ENCODE measurements at places on chromosomes 16 and 17.

DNA sequence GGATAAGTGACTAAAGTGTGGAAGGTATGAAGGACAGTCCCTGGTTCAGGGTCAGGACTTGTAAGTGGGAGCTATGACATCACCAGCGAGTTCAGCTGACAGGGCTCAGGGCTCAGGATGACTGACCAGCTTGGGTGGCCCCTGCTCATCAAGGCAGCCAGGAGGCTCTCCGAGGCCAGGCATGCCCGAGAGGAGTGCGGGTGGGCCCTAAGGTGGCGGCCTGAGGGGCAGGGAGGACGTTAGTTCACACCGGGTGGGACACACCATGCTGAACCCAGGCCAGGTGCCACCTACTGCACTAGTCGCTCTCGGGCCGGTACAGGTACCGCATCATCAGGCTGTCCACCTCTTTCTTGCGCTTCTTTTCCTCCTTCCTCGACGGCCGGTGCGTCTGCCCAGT, 36.5 kb downstream of the PIPOX start:
- no peak for DNase-seq

- no peak for DNase-seq
These were observed 106.8 kb downstream of the DNAH9 start for GRCh38 chr17:11705111-11705510.

DNA sequence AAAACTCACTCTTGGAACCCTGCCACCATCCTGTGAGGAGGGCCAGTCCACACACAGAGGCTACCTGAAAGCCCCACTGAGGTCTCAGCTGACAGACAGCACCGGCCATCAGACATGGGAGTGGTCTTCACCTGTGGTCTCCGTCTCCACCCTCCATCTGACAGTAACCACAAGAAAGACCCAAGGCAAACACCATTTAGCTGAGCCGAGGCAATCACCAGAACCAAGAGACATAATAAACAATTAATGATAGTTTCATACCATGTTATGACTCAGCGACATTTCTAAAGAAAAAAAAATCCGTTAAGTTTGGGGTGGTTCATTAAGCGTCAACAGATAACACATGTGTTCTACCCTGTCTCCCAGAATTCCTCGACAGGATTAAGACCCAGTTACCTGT, 6.1 kb upstream of the EVPLL start:
- DNase-seq = no peak

DNA sequence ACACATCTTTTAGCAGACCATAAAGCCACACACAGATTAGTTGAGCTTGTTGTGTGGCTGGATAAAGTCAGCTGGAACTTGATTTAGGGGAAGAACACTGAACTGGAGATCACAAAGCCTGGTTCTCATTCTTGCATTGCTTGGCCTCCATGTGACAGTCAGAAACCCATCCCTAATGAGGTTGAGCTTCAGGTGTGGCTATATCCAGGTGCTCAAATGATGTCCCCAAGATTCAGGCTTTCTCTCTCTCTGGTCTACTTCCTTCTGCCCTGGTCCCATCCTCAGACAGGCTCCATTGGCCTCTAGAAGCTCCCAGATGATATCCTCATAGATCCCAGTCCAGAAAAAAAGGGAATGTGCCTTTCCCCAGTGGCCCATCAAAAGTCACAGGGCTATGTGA, 9.6 kb upstream of the BRD7 start:
- no peak for DNase-seq

DNA sequence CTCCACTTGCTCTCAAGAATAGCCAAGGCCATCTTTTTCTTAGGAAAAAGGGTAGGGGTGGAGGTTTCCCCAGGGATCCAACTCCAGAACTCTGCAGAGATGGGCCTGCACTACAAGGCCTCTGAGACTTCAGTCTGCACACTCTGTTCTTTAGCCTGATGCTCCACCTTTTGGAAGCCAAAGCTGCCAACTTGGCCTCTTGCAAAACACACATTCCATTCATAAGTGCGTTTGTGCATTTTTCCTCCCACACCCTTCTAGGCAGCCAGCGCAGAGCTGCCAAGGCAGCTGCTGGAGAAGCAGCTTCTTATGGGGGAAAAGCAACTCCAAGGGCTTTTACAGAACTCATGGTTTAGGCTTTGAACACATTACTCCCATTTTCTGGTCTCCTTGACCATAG, 45.3 kb downstream of the REXO5 start:
- peak; percentile 75 for DNase-seq

- no peak for DNase-seq
These were observed 249.6 kb upstream of the AXIN2 start for GRCh38 chr17:65811043-65811442.

GRCh38 chr17:32998887-32999228, 7.2 kb downstream of the SPACA3 start:
- no peak for DNase-seq

DNA sequence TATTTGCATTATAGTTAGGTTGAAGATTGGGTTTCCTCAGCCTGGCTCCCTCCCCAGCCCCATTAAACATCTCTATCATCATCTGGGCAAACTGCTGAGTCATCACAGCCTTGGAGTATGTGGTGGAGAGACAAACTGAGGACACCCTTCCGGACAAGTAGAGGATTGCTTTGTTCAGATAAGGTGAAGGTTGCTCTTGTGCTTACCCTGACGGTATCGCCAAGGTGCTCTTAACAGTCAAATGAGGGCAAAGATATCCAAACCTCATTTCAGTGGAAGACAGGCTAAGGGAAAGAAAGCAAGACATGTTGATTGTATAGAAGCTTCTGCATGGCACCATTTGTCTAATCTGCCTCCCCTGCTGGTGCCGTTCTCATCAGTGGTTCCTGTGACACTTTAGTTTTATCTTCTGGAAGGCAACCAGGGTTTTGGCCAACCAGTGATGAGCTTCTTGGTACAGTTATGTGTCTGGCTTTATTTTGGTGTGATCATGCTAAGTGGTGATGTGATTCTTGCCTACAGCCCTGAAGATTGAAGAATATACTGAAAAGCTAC, 56.9 kb upstream of the LGALS9 start:
- DNase-seq = no peak

DNA sequence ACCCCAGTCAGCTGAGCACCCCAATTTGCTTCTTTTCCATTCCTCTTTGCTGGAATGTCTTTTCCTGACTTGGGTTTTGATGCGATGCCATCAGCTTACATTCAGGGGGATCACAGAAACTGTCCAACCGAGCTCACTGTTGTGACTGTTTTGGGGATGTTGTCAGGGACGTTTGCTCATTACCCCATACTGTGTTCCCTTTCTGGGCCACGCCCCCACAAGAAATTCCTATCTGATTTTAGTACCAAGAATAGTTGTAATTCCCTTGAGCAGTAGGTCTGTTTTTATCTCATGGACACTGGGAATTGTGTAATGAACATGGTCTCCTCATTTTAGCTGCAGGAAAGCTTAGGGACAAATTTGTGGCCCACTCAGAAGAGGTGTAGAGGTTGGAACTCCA, 2.6 kb upstream of the NTN1 start:
- no peak for DNase-seq

GRCh38 chr17:15954222-15954621, 9.3 kb downstream of the ADORA2B start:
- DNase-seq = no peak

DNA sequence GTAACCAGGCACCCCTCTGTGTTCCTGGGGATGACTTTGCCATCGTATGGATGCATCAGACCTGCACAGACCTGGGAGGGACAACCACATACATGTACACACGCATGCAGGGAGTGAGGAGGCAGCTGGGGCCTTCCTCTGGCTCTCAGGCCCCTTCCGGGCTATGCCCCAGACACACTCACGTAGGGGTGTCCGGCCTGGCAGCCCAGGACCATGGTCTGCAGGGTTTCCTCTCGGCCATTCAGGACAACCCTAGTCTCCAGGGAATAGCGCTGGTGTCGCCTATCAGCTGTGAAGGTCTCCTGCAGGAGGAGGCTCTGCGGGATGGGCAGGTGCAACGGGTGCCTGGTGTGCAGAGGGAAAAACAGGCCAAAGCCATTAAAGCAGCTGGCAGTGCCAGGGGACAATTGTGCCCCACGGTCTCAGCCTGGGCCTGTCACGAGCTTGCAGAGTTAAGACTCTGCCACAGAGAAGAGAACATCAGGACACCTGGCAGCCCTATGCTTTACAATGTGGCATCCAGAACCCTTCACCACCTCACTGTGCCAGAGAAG, 101.4 kb downstream of the RMI2 start:
- no peak for DNase-seq

DNA sequence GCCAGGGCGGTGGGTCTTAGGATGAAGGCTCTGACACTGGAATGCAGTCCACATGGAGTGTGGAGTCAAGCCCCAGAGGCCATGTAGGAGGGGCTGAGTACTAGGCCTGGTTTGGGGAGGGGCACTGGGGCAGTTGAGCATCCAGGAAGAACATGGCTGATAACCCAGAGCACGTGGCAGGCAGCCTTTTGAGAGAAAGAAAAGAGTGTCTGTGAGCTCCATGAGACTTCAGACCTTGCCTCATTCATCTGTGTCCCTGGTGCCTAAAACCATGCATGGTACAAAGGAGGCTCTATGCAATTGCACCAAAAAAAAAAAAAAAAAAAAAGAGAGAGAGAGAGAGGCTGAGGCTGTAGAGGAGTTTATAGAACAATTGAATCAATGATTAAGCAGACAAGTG, 14.6 kb downstream of the SLC46A1 start:
- DNase-seq = no peak

DNA sequence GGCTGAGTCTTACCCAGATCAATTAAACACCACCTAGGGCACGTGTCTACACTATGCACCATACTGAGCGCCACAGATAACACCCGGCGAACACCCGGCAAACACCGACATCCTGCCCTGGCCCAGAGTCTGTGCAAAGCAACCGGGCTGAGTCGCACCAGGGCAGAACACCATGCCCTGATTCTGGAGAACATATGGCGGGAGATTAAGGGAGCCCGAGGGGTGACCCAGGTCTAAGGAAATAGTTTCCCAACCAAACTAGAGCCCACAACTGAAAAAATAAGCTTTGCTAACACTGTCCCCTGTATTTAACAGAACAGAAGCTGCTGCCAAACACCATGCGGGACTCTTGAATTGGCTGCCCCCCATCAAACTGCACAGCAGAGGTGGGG, 22.1 kb downstream of the MYO18A start:
- DNase-seq = no peak

GRCh38 chr17:1736348-1737281, 6.1 kb upstream of the SERPINF2 start:
- no peak for DNase-seq

- DNase-seq = no peak
These were observed 113.4 kb upstream of the PMFBP1 start for GRCh38 chr16:72285324-72285723.

- no peak for DNase-seq
These were observed 7.9 kb upstream of the SLFN14 start for GRCh38 chr17:35568561-35568960.

DNA sequence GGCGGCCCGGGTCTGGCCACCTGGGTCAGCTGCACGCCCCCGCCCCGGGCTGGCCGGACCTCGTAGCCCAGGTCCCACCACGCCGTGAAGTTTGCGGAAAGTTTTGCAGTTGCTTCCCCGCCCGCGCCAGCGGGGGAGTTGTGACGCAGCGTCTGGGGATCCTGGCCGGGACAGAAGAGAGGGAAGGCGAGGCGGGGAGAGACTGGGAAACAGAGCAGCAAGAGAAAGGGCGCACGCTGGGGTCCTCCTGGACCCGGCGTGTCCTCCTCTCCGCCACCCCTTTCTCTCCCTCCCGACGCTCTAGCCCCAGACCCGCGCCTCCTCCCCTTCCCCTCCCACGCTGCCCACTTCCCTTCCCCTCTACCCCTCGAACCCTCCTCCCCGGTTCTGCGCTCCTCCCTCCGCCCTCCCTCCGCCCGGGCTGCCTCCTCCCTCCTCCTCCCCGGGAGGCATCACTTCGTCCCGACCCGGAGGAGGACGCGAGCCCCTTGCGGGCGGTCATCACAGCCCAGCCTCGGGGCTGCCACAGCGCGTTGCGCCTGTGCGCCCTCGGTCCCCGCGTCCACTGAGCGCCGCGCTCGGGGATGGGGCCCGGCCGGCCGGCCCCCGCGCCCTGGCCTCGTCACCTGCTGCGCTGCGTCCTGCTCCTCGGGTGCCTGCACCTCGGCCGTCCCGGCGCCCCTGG, at the start of gene MRC2:
MRC2 (plus strand) TSS at position 452 of the 685 bp plus-strand sequence; CDS start at position 585, 133 bp downstream.
- DNase-seq = peak; percentile 91

GRCh38 chr17:78991017-78991738, 11.5 kb upstream of the LGALS3BP start:
- DNase-seq = peak; percentile 53

DNA sequence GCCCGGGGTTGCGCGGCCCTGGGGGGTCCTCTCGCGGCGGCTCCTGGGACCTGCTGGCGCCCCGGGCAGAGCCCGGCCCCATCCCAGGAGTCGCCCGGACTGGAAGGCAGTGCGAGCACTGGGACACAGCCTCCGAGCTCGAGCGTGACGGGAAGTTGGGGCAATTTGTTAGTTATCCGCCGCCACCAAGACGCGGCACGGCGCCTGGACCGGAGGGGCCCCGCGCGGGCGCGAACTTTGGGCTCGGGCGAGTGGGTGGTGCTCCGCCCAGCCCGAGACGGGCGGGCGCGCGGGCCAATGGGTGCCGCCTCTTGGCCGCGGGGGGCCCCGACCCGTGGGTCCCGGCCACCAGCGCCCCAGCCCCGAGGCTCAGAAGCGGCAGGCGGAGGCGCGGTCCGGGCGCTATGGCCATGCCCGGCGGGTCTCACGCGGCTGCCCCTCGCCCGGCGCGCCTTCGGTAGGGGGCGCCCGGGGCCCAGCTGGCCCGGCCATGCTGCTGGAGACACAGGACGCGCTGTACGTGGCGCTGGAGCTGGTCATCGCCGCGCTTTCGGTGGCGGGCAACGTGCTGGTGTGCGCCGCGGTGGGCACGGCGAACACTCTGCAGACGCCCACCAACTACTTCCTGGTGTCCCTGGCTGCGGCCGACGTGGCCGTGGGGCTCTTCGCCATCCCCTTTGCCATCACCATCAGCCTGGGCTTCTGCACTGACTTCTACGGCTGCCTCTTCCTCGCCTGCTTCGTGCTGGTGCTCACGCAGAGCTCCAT, at the start of gene ADORA2B:
ADORA2B (plus strand) TSS at position 372 of the 768 bp plus-strand sequence; CDS start at position 491, 119 bp downstream.
- DNase-seq = peak; percentile 85

DNA sequence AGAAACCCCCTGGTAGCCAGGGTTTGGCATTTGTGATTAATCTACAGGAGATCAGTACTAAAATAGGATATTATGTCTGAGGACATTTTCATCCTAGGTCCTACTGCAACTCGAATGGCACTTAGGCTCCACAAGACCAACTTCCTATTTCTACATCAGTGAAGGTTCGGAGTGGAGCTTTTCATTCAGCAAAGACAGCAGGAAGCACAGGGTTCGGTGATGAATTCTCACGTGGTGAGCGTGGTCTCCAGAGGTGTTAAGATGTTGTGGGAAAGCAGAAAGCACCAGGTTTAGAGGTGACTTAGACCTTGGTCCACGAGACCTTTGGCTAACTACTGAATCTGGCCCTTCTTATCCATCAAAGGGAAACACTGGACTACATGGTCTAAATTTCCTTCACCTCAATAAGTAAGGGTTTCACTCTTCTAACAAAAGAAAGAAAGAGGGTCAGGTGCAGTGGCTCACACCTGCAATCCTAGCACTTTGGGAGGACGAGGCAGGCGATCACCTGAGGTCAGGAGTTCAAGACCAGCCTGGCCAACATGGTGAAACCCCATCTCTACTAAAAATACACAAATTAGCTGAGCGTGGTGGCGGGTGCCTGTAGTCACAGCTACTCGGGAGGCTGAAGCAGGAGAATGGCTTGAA, 13.9 kb upstream of the HELZ start:
- DNase-seq = no peak

GRCh38 chr17:1147664-1148063, 32.1 kb downstream of the ABR start:
- no peak for DNase-seq

Measured in left forelimb (tissue), 1 donor.